NCI-H1417 treated with DMSO at 0.1 percent for 48 hours (cell line): ENCODE measurements at places on chromosomes 12 and 14.

DNA sequence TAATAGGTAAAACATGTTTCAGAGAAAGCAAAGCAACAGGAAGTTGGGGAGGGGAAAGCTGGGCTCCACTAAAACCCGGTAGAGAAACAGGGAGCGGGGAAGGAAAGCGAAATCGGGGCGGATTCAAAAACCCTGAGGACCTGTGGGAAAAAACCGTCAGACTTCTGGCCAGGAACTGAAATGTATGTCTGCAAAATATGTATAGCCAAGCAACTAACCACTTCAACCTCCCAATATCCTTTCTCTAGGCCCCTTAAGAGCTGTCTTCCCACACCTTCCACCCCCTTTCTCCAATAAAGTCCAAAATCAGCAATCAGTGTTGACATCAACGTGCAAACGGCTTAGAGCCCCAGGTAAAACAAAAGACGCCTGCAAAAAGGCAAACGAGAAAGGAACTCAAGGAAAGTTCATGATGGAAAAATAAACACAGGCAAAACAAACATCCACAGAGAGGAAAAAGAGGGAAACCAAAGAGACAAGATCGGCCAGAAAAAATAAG, 32.8 kb downstream of the SIX1 start:
- DNase-seq, result no peak

- no peak for DNase-seq
Observed at GRCh38 chr12:24561882-24562770, 386.8 kb downstream of the BCAT1 start.

DNA sequence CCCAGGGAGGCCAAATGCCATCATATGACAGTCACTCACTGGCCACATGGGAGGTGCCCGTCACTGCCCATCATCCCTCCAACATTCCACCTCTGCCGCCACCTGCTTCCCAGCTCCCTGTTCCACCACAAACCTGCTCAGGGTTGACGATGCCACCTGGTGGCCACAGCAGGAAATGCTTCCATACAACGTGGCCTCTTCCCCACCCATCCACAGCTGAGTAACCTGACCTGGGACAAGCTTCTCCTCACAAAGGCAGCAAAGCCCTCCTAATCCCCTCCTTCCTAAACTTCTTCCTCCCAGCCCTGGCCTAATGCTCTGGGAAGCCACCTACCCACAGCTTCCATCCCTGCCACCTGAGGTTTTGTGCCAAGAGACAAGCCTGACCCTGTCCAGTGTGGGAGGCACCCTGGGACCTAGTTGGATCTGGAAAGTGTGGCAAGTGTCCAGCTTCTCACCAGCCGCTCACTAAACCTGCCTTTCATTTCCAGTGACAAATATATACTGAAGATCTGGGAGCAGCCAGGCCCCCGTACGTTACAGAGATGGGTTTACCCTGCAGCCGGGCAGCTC, 4.3 kb downstream of the DEGS2 start:
- DNase-seq, result no peak

GRCh38 chr12:6306599-6307220, 3.8 kb upstream of the PLEKHG6 start:
- no peak for DNase-seq

DNA sequence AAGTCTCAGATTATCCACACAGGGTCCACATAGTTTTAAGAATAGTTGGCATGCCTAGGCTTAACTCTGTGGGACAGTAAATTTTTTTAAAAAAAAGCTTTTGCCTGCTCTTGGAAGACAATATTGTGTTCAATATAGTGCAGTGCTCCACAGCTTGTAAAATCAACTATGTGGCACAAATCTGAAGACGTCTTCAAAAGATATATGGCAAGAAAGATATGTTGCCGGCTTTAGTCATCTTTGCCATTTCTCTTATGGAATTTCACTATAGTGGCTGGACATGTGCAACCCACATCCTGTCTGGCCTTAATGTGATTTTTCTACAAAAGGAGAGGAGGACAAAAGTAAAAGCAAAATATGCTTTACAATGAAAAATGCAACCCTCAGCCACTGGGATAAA, 90.5 kb downstream of the MGST1 start:
- no peak for DNase-seq

GRCh38 chr12:98786653-98787052, 141.6 kb downstream of the APAF1 start:
- no peak for DNase-seq

- DNase-seq, result no peak
Observed at GRCh38 chr12:59651229-59651920, 55.5 kb downstream of the SLC16A7 start.

- no peak for DNase-seq
Observed at GRCh38 chr14:42508209-42508946, 901.7 kb downstream of the LRFN5 start.

DNA sequence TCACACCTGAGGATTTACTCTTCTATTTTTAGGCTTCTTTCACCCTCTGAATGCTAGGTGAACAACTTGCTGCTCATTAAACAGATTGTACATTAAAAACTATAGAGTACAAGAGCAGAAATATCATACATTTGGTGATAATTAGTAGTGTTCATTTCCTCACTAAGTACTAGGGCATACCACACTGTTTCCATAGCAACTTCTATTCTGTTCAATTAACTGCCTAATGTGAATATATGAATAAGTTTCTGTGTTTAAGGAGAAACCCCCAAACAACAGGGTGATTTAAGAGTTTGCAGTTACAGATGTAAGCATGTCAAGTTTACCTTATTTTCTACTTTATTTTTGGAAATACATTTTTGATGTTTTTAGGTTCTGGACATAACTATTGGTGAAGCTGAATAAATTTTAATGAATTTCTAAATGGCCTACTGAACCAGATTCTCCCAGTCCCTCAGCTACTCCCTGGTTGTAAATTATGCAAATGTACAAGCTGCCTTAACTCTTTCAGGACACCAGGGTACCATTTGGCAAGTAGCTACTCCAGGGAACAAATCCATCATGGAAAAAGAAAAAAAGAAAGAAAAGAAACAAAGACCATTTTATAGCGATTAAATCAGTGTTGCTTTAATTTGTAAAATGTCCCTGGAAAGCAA, 199.8 kb upstream of the NAV3 start:
- DNase-seq, result no peak

GRCh38 chr12:645563-646071, 17.6 kb downstream of the NINJ2 start:
- no peak for DNase-seq

- DNase-seq, result no peak
Observed at GRCh38 chr12:47314996-47315395, 235.2 kb upstream of the AMIGO2 start.

- no peak for DNase-seq
Observed at GRCh38 chr12:32120419-32120818, 13.8 kb downstream of the BICD1 start.

DNA sequence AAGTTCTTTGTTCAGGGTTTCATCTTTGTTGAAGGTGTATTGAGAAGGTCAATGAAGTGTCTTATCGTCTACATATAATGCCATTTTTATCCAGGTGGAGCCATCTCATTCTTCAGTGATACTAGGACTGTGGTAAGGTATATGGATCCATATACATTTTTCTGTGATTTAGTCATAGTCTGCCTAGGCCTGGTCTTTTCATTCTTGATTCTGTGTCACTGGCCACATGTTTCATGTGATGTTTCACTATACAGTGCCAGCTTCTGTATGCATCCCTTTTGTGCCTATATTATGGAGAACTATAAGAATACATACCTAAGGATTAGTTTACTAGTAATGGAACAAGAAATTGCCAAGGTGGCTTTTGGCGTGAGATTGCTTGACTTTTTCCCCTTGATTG, 40.5 kb downstream of the VEZT start:
- no peak for DNase-seq

DNA sequence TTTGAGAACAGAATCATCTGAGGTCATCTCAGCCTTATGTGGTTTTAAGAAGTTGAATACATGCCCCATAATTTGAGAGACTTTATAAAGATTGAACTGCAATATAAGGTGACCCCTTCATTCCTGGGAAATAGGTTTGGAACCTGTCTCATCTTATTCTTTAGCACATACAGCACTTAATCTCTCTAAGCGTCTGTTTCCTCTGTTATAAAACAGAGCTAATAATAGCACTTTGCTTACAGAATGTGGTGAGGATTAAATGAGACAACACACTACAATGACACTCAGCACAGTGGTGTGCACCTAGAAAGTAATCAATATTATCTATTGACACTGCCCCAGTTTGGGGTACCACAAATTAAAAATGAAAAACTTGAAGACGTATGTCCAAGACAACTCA, 102.1 kb downstream of the DUSP6 start:
- no peak for DNase-seq

- no peak for DNase-seq
Observed at GRCh38 chr12:110256780-110257431, 24.1 kb upstream of the ATP2A2 start.

DNA sequence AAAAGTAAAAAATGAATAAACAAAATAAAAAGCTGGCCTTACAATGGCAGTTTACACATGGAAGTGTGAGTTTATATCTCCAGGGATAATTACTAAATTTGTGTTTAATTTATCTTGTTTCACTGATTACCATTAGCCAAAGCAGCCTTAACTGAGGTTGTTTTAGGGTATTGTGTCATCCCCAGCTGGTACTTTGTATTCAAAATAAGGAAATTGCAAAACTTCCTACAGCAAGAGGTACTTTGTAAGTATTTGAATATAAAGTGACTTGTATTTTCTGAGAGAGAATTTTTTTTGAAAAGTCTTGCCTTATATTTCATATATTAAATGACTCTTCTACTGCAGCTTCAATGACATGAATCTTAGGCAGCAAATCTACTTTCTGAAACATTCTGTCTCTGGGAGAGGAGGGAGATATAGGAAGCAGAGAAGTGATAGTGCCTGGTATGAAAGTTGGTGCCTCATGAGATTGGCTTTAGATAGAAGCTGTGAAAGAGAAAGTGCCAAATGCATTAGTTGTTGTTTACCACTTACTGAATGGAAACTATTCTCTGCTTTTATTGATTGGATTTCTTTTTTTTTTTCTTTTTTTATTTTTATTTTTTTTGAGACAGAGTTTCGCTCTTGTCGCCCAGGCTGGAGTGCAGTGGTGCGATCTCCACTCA, 6.7 kb downstream of the FNTB start:
- DNase-seq, result no peak

GRCh38 chr12:99549651-99550050, 97.9 kb upstream of the GARIN6 start:
- DNase-seq, result no peak

DNA sequence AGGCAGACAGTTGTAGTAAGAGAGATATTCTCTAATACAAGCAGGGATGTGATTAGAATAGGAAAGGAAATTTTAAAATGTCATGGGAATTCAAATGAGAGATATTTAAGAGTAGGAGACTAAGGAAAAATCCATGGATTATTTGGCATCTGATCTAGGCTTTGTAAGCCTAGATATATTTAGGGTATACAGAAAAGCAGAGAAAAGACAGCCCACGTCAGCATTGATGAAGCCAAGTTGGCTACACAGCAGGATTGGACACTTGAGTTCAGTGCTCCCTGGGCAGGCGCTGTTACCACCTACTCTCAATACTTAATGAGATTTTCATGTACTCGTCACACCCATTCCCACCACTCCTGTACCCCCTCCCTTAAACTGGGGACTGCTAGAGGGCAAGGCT, 1.7 kb upstream of the KCNJ8 start:
- DNase-seq, result no peak

DNA sequence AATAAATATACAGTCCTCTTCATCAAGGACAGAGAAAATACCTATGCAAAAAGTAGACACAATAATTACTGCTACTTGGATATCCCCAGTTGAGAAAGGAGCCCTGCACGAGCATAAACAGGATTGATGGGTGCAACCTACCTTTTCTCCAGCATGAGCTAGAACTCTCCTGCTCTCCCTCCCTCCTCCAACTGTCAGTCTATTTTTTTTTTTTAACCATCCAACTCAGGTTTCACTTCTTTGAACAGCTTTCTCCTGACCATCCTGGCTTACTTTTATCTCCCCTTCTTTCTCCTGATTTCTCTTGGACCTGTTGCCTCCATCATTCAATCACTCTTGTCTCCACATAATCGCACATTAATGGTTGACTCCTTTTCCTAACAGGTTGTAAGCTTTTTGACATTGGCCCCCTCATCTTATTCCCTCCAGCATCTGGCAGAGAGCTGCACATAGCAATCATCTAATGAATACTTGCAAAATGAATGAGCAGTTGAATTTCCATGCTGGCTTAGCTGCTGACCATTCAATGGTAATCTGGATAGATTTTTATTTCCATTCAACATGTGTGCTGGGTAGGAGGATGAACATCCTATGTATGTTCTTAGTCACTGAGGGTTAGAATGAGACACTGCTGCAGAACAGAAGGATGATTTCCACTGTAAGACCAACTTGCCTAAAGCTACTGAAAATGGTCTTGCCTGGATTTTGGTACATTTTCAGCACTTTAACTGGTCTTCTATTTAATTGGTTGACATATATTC, 24.4 kb downstream of the MYBPC1 start:
- no peak for DNase-seq

DNA sequence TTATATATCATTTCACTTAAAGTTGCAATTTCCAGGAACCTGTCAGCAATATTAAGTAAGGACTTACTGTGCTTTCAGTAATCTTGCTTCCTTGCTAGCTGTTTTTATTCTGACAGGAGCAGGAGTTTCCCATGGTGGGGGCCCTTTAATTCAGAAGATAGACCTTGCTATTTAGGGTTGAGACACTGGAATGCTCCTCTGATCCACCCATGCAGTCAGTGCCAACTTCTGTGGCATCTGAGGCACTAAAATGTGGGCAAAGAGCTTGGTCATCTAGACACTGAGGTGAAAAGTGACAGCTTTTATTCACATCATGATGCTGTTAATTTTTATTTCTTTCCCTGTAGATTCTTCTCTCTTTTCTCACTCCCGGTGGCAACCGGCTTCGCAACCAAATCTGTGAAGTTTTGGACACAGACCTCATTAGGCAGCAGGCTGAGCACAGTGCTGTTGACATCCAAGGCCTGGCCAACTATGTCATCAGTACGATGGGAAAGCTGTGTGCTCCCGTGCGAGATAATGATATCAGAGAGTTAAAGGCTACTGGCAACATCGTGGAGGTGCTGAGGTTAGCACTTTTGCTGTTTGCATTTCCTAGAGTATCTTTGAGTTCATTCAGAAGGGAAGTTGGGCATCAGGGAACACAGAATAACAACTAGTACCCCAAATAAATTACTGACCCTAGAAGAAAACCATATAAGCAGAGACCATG, 18.8 kb downstream of the TCP11L2 start:
- DNase-seq, result no peak

- no peak for DNase-seq
Observed at GRCh38 chr12:30041096-30041495, 257.4 kb upstream of the TMTC1 start.

GRCh38 chr14:100683578-100683977, 43.1 kb upstream of the DLK1 start:
- DNase-seq, result no peak

DNA sequence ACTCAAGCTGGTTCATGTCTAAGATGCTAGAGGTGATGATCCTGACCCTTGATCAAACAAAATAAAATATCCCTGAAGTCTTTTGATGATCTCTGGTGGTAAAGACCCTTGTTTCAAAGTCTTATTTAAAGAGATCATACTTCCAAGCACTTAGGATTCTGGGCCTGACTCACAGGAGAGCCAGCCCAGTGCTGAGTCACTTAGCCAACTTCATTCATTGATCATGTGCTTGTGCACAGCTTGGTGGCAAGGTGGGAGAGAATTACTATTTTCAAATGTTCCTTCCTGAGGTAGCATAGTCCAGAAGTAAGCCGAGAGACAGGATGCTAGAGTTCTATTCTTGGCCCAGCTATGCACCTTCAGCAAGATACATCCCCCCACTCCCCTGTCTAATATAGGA, 40.6 kb downstream of the SCN8A start:
- DNase-seq, result no peak
